ENCODE measurements at places on chromosomes 1 and 21.

- no peak for DNase-seq
These were observed 2.7 kb downstream of the PLEKHG5 start for GRCh38 chr1:6488602-6489382.

GRCh38 chr1:40092706-40093639 is 4.1 kb downstream of the PPT1 start:
- no peak for DNase-seq

DNA sequence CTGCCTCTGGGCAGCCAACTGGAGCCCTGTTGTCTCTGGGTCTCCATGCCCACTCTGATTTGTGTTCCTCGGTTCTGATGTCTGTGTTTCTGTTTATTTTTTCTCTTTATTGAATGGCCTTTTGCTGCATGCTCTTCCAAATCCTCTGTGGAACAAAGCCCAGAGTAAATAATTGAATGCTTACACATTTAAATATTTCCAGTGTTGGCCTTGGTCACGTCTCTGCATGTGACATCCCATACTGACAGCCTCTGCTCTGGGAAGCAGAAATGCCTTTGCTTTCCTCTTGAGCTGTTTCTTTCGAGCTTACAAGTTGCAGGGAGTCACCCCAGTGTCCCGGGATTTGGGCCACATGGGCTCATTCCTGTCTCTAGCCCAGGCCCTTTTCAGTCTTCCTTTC is 267.9 kb downstream of the PTPRU start:
- DNase-seq = no peak

DNA sequence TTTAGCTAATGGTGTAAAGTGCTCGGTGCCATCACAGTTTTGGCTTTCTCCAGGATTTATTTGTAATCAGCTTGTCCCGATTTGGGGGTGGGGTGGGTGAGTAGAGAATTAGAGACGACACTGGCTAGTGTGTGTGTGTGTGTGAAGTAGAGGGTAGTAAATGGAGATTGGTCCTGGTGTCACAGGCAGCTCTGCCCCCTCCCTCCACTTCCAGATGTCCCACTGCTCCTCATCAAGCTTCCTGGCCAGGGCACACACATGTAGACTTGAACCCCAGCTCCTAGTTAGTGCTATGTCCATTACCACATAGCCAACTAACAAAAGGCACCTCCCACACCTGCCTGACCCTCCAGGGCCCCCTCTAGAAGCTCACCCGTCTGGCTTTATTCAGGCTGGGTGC is 3.2 kb downstream of the TRNP1 start:
- no peak for DNase-seq

GRCh38 chr1:183986941-183987340 is 50.6 kb downstream of the COLGALT2 start:
- no peak for DNase-seq

- DNase-seq = peak; percentile 23
These were observed 48.5 kb upstream of the ACOT11 start for GRCh38 chr1:54499360-54500106.

- no peak for DNase-seq
These were observed 51.5 kb upstream of the ATP5PO start for GRCh38 chr21:33967086-33967571.

DNA sequence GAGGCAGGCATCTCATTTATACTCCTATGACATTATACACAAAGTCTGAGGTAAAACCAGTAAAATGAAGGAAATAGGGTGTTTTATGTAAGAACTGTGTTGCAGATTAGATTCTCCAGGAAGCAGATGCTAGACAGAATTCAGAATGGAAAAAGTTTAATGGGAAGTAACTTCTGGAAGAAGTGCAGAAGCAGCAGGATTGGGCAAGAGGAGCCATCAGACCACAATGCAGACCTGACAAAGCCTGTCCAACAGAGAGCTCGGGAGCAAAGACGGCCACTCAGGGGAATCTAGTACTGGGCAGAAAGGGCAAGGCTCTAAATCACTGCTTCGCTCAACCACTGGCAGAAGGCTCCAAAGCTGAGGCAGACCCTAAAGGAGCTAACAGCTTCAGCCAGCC is 33.7 kb downstream of the FBXO42 start:
- DNase-seq = no peak

DNA sequence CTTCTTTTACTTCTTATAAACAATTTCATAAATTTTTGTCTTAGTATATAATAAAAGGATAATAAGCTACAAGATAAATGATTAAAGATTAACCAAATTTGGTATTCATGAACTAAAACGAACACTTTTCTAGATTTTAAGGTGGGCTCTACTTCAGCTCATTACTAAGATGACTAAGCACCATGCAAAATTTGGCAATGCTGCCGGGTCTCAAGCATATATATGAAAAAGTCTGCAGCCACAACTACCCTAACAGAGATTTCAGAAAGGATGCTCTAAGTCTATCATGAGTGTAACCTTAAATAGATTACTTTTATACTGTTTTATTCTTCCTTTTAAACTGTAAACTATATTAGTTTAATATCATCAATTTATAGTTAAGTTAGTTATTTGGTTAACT is 47.8 kb downstream of the BRWD1 start:
- DNase-seq = no peak

- no peak for DNase-seq
These were observed 239.3 kb downstream of the KCNJ6 start for GRCh38 chr21:37677006-37677405.

GRCh38 chr1:3928586-3928985 is 28.5 kb upstream of the C1orf174 start:
- DNase-seq = no peak

GRCh38 chr1:204130981-204131892 is 20.6 kb downstream of the ETNK2 start:
- no peak for DNase-seq

DNA sequence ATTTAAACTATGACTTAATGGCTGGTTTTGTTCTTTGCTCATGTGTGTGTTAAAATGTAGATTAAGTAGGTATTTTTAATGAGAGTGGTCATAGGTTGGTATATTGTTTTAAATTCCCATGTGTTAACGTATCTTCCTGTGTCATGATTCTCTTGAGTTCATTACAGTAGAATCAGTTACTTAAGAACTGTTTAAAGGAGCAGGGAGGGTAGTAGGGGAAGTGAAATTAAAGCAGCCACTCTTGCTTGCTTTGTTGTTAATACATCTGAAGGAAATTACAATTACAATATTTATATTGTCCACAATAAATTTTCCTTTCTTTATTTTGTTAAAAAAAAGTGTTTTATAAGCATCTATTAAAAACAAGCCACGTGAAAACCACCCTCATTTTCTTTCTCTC is 119.2 kb upstream of the KIAA1614 start:
- no peak for DNase-seq

GRCh38 chr1:198893763-198894444 is 255.1 kb downstream of the PTPRC start:
- DNase-seq = no peak

DNA sequence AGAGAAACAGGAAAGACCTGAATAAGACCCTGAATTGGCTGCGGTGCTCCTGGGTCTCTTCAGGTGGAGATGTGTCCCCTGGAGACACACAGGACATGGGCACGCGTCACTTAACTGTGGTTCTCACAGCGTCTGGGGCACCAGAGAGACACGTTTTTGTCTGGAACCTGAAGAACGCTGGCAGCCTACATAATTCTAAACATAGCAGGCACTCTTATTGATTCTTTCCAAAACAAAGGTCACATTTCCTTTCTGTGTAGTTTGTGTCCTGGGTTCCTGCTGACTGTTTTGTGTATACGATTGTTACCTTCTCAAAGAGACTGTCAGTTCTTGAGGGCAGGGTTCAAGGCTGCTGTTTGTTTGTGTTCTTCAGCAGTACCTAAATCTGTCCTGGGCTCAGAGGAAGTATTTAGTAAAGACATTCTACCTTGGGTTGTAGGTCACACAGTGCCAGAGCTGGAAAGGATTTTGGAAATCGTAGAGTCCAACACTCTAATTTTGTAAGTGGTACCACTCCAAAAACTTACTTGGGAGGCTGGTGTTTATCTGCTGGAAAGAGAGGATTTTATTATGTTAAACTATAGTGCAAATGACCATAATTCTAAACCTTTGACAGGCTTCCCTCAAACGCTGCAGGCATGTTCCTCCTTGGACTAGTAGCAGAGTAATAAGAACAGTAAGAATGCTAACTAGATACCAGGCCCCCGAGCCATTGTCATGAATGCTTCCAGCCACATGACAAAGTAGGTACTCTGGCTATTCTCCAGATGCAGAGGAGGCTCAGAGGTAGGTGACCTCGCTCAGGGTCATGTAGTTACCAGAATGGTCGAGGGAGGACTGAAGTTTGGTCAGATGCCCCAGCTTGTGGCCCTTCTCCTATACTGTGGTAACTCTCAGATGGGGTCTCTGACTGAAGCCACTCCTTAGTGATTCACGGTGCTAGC is 164.3 kb downstream of the DHRS3 start:
- no peak for DNase-seq

DNA sequence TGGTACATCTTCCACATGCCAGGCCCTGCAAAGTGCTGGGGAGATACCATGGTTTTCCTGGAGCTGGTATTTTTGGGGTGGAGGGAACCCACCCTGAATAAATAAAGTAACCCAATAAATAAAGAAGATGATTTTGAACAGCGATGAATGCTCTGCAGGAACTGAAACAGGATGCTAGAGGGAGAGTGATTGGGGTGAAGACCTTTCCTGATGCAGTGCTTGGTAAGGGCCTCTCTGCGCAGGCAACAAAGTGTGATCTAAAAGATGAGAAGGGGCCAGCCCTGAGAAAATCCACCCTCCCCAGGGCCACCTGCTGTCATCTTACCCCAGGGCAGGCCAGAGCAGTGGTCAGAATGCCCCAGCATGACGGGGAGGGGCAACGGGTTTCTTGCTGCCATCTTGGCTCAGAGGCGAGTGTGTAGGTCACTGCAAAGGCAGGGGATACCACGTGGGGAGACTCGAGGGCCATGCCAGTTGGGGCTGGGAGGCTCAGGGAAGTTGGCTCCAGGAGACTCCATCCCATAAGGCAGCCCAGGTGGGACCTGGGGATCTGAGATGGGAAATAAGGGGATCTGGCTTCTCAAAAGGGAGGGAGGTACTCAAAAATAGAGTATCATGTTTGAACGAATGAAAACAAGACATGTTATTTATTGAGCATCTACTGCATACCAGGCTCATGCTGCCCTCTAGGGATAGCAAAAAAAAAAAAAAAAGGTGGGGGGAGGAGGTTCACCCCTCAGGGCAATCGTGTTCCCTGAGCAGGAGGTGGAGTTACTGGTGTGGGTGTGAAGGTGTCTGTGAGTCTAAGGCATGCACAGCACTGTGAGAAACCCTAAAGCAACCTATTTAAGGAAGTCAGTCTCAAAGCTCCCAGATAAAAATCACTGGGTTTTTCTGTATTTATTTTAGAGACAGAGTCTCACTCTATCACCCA is 2.8 kb downstream of the SRARP start:
- DNase-seq = no peak

DNA sequence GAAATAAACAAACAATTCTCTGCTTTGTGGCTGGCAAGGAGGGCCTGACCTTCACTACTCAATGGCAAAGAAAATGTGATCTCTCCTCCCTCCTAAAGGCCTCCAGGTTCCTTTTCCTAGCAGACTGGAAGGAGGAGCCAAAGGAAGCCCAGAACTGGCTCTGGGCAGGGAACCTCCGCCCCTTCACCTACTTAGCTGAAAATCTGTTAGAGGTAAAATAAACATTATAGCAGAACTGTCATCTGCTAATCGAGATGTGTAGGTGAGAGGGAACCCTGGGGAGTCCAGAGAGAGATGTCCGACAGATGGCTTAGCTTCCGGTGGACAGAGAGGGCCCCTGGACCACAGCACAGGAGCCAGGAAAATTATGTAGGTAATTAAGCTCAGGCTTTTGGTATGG is 75.2 kb upstream of the KCNA3 start:
- no peak for DNase-seq

DNA sequence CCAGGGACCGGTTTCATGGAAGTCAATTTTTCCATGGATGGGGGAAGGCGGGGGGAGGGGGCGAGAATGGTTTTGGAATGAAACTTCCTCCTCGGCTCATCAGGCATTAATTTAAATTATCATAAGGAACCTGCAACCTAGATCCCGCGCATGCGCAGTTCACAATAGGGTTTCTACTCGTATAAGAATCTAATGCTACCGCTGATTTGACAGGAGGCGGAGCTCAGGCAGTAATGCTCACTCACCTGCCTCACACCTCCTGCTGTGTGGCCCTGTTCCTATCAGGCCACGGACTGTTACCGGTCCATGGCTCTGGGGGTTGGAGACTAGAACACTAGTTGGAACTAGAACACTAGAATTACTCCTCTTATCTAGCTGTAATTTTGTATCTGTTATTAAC is 38.0 kb downstream of the PRRX1 start:
- no peak for DNase-seq

GRCh38 chr1:203516906-203517305 is 23.0 kb downstream of the OPTC start:
- DNase-seq = no peak

DNA sequence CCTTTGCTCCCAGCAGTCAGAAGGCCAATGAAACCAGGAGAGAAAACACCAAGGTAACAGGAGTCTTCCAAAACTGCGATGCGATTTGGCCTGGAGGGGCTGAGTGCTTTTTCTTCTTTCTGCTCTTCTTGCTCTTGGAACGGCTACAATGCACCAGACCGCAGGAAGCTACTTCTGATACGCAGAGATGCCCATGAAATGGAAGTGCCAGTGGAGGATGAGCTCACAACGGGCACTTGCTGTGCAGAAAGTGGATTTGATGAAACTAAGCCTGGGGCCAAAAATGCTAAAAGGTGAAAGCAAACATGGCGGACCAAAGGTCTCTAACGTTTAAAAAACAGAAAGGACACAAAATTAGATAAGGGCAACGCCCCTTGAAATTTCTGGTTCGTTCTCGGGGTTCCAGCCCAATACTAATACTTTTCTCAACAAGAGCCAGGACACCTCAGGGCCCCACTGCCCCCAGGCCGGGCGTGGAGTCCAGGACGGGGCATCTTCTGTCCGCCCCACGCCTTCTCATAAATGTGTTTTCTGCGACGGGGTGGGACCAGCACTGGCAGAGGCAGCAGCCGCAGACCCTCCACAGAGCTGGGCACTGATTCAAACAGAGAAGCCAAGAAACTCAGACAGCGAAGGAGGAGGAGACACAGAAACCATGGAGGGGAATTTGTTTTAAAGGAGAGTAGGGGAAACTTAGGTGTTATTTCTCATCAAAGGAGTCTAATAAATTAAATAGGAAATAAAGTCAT is 101.3 kb downstream of the CRYAA start:
- no peak for DNase-seq

Measured in activated T-helper 2 cell treated with anti-CD3 and anti-CD28 coated beads, Interferon-gamma antibody, Interleukin-2, Interleukin-4, amounts not matched to agents 10 μg/mL and 5 μg/mL and 100 μg/mL, durations not matched to agents 14 hours and 24 hours and 36 hours (primary cell).